ENCODE measurements at places on chromosomes 1 and 21.

DNA sequence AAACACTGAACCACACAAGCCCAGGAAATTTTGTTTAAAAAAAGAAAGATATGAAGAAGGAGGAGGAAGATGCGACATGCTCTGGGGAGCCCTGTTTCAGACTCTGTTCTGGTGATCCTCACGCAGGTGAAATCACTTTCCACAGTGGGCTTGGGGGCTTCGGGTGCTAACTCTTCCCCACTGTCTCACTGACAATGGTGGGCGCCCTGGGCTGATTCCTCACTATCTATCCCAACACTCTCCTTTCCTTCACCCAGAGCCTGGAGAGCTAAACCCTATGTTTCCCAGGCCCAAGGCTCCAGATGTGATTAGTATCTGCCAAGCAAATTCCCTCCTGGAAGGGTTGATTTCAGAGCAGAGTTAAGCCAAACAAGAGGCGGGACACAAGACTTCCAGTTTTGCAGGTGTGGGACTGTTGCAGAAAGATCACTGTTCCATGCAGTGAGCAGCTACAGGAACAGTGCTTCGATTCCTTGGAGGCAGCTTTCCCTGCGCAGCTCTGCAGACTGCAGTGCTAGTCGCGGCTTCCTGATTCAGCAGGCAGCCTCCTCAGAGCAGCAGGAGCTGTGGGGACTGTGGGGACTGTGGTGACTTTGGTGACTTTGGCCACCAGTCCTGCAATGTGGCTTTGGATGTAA lies 168.3 kb downstream of the RHOU start:
- DNase-seq = no peak

DNA sequence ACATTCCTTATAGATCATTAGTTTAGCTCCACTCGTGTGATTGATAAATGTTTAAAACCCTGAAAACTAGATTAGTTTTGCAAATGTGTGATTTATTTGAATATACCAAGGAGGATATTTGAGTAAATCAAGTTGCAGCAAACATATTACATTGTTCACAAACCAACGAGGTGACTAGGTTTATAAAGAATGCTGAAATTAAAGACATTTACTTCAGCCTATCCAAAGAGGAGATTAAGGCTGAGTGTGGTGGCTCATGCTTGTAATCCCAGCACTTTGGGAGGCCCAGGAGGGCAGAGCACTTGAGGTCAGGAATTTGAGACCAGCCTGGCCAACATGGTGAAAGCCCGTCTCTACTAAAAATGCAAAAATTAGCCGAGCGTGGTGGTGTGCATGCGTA lies 34.1 kb downstream of the VTCN1 start:
- no peak for DNase-seq

DNA sequence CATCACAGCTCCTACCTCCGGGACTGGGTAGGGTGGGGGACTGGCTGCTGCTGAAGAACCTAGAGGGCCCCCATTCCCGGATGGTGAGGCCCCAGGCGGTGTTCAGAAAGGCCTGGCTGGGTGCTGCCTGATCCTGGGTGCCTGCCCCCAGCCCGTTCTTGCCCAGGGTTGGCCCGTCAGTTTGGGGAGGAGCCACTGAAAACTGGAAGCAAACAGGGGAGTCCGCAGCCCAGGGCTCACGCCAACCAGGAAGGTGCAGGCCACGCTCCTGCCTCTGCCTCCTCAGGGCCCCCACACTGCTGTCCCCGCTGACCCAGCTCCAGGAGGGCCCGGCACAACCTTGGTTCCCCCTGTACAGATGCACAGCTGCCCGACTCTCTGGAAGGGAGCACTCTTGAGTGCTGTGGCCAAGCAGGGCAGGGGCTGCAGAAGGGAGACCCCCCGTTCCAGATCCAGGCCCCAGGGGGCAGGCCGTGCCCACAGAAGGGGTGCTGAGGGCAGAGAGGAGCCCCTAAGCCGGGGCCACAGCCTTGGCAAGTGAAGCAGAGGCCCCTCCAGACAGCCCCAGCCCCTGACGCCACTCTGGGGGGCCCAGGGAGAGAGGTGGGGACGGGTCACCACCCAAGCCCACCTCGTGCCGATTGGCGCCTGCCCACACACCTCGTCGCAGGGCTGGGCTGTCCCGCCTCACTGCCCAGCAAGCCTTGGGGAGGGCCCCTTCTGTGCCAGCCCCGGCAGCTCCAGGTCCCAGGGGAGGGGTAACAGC lies 5.5 kb downstream of the C1QTNF12 start:
- DNase-seq = no peak

GRCh38 chr1:163709636-163710035 lies 387.9 kb downstream of the NUF2 start:
- peak; percentile 12 for DNase-seq

GRCh38 chr1:152325111-152325510 lies at the start of gene FLG:
FLG (minus strand) TSS chr1:152325239; CDS start chr1:152315456, 9,783 bp downstream.
- DNase-seq = no peak

GRCh38 chr1:72466376-72466775 lies 184.0 kb upstream of the NEGR1 start:
- DNase-seq = no peak

DNA sequence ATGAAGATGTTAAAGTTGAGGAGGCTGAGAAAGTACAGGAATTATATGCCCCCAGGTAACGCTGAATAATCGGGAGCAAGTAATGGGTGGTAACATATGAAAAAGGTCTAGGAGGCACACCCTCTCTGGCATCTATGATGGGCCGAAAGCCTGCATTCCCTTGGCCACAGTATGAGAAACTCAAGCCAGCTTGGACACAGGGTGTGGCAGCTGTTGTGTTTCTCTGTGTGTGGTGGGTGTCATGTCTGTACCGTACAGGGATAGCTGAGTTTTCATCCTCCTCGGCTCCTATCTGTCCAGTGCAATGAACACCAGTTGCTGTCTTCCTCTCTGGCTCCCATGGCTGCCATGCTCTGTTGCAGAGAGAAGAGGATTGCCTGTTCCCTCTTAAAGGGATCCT lies 32.9 kb downstream of the NBPF3 start:
- DNase-seq = no peak

DNA sequence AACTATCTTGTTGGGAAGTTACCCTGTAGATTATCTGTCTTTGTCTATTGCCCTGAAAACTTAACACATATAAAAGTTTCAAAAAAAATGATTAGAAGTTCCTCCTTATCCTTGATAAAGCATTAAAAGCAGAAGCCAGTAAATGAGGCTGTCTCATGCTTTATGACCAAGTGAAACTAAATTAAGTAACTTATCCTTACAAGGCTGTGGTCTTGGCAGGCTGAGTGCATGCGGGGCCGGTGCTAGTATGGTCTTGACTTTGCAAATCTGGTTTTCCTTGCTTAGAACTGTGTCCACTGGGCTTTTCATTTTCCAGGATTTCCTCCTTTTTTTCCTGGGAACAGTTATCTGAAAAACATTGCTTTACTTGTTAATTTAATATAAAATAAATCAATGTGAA lies 43.1 kb downstream of the PCNX2 start:
- DNase-seq = no peak

DNA sequence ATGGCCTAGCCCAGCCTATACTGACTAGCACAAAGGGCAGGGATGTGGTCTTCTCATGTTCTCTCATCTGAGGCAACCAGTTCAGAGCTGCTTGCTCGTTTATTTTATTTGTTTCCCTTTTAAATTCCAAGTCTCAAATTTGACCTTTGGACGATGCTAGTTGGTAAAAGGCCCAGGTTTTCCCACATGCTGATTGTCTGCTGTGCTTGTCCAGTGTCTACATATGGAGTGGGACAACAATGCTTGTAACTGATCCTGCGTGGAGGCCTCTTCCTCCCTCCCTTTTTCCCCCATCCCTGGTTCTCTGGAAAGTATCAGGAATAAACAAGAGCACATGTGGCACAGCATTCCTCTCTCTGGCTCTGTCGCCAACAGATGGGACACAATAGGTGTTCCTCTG lies 34.0 kb upstream of the BEND5 start:
- DNase-seq = no peak

GRCh38 chr1:81582467-81582986 lies 218.2 kb upstream of the ADGRL2 start:
- peak; percentile 7 for DNase-seq

- DNase-seq = peak; percentile 57
Observed at GRCh38 chr1:103525114-103525606, 339 bp upstream of the RNPC3 start.

- peak; percentile 52 for DNase-seq
Observed at GRCh38 chr1:108712606-108713150, at the start of gene FNDC7. FNDC7 (plus strand) TSS chr1:108712908; CDS start chr1:108712934, 26 bp downstream.

- no peak for DNase-seq
Observed at GRCh38 chr1:161676441-161676840, 13.5 kb downstream of the FCGR2B start.

DNA sequence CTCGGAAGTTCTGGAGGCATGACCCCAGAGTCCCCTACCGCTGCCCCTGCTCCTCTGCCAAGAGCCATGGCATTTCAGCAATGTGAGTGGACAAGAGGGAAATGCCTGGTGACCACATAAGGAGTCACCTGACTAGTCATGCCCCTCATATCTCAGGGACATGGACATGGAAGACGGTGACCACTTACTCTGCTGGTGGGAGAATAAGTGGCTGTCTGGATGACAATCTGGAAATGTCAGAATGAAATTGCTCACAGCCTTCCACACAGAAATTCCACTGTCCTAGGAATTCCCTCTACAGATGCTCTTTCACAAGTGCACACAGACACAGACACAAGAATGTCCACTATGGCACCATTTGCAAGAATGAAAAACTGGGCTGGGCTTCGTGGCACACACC lies 24.3 kb upstream of the PLEKHG5 start:
- peak; percentile 59 for DNase-seq

DNA sequence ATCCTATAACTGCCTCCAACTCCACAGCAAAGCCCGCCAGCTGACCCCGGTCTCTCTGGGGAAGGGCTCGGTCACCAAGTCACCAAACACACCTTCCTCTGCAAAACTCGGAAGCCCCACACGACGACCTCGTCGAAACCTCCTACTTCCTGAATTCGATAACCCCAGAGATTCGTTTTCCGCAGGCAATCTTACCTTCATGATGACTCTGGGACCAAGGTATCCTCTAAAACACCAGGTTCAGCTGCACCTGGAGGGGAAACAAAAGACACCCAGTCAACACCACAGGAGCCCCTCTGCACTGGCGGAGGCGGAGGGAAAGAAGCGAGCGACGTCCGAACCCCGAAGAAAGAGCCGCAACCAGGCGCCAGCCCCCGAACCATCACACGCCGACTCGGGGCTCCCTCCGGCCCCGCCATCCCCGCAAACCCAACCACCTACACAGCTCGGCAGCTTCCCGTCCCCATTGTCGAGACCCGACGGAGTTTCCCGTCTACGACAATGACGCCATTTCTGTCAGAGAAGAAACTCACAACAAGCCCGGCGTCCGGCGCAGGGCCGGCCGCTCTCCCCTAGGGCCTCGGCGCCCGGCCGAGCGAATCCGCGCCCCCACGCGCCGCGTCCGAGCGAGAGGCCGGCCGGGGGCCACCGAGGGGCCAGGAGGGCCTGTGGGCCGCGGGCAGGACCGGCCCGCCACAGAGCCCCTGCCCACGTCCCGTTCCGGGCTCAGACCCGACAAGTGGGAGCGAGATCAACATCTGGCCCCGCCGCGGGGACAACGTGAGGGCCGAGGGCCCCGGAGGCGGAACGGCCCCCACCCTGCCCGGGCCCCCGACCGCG lies 1.0 kb downstream of the ARID4B start:
- DNase-seq = peak; percentile 51

- no peak for DNase-seq
Observed at GRCh38 chr1:115071012-115071664, 18.2 kb downstream of the TSPAN2 start.

DNA sequence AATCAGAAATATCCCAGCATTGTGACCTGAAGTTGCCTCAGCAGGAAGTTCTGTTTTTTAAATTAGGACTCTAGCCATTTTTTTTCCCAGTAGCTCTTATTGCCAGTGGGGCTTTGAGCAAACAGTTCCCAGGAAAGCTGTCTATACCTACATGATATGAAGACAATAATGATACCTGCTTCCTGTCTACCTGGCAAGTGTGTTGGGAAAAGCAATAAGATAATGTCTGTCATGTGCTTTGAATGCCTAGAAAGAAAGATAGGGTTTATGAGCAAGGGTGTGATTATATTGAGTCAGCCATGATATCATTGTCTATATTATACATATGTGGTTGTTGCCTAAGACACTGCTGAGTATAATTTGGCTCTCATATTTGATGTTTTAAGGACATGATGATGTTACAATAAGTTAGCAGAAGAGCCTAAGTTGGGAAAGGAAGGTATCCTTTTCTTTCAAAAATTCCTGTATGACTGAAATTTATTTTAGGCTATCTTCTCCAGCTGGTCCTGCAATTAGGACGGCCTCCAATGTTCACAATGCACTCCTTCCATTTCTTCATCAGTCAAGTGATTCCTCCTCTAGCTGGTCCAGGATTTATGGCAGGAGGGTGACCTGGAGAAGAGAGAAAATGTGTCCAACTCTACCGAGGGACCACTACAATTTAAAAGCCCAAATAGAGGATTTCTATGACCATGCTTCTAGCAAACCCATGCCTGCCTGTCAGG lies 99.6 kb upstream of the CDC42BPA start:
- no peak for DNase-seq

- DNase-seq = no peak
Observed at GRCh38 chr21:36005018-36005417, 55.3 kb downstream of the SETD4 start.

GRCh38 chr1:116997066-116997465 lies 4.5 kb upstream of the CD101 start:
- peak; percentile 71 for DNase-seq

GRCh38 chr1:206774093-206774492 lies 1.8 kb upstream of the IL10 start:
- DNase-seq = no peak

GRCh38 chr1:100926240-100926639 lies 30.4 kb downstream of the SLC30A7 start:
- DNase-seq = no peak

Measured in fibroblast of skin of back (primary cell).